ENCODE measurements at places on chromosomes 4 and X. TPM values are rescaled to one million over a fixed set of nuclear protein-coding genes. Genes with fewer than 3 reads are reported as not detected.

- DNase-seq = no peak
Observed at GRCh38 chr4:183757060-183757459, 98.0 kb downstream of the TRAPPC11 start.

DNA sequence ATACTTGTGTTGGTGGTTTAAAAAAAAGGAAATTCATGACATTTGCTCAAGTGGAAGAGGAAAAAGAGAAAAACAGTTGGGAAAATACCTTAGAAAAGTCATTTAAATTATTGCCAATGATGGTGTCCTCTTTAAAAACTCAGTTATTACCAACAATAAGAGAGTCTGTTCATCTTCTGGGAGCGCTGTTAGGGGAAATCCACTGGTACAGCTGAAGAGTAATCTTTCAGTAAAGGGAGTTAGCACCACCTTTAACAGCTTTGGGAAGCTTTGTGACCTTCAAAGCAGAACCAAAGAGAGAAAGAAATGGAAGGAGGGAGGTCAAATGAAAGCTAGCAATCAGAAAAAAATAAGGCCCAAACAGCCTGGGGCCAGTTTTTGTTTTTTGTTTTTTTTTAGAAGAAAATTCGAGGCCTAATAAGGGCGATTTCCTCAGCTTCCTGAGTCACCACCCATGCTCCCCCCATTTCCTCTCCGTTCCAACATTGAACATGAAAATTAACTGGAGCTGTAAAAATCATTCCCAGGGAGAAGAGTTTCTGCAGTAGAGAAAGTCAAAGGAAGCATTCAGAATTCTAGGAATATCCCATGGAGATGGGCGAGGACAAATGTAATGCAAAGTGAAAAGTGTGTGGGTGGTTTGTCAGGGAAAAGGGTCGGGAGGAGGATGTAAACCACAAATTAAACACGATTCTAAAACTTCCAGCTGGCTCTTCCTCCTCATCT, 115.1 kb downstream of the SH3KBP1 start:
- DNase-seq = no peak

DNA sequence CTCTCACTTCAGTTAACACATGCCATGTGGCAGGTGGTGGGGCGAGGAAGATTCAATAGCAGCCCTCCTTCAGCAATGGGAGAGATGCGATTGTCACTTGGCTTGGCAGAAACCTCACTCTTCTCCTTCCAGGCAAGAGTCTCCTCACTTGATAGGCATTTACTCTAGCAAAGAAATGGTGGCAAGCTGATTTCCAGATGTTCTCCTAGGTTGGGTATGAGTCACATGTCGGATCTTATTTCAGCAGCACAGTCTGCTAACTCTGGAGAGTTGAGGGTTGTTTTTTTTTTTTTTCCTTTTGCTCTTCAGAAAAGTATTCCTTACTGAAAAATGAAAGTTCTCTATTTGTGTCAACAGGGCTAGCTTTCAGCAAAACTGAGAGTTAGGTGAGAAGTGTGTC, 119.5 kb upstream of the CHRDL1 start:
- DNase-seq = no peak

Gene TEX11
- total RNA-seq = 2.7 TPM

Gene VEGFD
- total RNA-seq = 5.8 TPM

Gene INTU
- 5.8 TPM for total RNA-seq

Gene SOD3
- total RNA-seq = 18.0 TPM

Measured in mucosa of descending colon (tissue), 3 donors.